ENCODE measurements at places on chromosomes 5 and 9. TPM values are rescaled to one million over a fixed set of nuclear protein-coding genes. Genes with fewer than 3 reads are reported as not detected.

TMEM8B gene
- total RNA-seq: 3.8 TPM

TSLP gene
- 0.19 TPM for total RNA-seq

DNA sequence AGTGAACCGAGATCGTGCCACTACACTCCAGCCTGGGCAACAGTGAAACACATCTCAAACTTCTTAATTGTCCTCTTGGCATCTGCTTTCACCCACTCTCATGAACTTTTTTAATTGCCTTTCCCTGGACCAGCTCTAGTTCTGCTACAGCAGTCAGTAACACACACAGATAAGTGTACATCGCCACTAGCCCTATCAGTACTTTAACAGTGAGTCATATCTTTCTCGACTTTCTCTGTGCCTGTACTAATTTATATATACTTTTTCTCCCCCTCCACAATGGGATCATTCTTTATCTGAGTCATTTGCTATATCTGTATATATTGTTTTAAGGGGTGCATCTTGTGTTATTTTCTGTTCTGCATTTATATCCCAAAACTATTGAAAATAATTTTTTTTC, 6.7 kb downstream of the CDC37L1 start:
- no peak for DNase-seq

C9orf50 gene
- not detected for total RNA-seq

FAXDC2 gene
- total RNA-seq: not detected

DNA sequence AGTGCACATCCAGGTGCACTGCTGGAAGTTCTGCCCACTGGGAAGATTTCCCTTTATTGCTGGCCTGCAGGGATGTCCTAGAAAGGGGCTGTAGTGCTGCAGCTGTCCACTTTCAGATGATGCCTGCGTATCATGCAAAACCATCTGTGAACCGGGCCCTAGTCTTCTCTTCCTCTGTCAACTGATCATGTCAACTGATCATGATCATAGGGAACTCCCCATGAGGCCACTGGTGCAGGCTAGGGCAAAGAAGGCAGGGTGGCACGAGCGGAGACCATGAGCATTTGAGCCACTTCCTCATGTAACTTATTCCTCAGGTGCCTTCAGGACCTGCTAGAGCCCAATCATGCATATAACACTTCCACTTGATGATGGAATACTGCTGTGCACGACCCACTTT, 4.5 kb upstream of the HSDL2 start:
- DNase-seq: no peak

DNA sequence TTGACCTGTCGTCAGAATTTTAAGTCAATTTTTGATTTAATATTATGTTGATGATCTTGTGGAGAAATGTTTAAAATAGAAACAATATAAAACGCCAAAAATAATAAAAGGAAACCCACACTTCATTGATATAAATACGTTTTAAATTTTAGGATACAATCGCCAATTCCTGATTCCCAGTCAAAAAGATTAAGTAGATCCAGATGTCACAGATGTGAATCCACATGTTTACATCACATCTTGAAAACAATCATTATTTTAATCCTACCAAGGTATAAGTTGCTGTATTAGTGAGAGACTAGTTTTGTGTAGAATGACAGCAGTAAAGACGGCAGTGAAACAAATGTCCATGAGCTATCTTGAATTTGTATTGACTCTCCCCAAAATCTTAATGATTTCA, 4.9 kb downstream of the TAS2R1 start:
- no peak for DNase-seq

GRCh38 chr9:112925058-112925641, 34.5 kb upstream of the SLC46A2 start:
- DNase-seq: no peak

DNA sequence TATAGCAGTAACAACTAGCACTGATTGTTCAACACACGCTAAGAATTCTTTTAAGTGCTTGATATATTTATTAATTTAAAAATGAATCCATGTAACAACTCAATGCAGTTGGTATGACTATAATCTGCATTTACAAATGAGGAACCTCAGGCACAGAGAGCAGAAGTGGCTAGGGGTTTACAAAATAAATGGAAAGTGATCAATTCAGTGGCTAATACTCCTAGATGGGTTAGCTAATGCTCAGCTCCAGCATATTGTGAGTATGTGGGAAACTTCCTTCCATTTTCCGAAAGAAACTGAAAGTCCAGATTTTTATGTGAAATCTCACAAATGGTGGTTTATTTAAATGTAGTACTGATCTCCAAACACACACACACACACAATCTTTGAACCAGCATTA, 128.0 kb downstream of the RFX3 start:
- DNase-seq: no peak

Measured in activated CD4-positive, alpha-beta T cell treated with anti-CD3 and anti-CD28 coated beads, Interleukin-2, amount 10 ng/mL, durations not matched to agents 7 days and 5 days (primary cell).